ENCODE measurements at places on chromosomes 7 and 10. TPM values are rescaled to one million over a fixed set of nuclear protein-coding genes. Genes with fewer than 3 reads are reported as not detected.

FAM241B gene
- 20.1 TPM for total RNA-seq

COMMD3 gene
- total RNA-seq: 51.1 TPM

RTKN2 gene
- total RNA-seq: 1.4 TPM

ZNF853 gene
- 1.9 TPM for total RNA-seq

AGBL3 gene
- total RNA-seq: 1.1 TPM

SLC29A3 gene
- 13.9 TPM for total RNA-seq

HHEX gene
- total RNA-seq: 15.9 TPM

GNGT1 gene
- total RNA-seq: not detected

TBC1D12 gene
- 4.5 TPM for total RNA-seq

SMURF1 gene
- 24.1 TPM for total RNA-seq

IL15RA gene
- total RNA-seq: 3.6 TPM

TRPV5 gene
- total RNA-seq: not detected

GNAT3 gene
- not detected for total RNA-seq

KLLN gene
- 0.50 TPM for total RNA-seq

MXI1 gene
- 8.1 TPM for total RNA-seq

GSDME gene
- 32.0 TPM for total RNA-seq

RAB19 gene
- total RNA-seq: not detected

C10orf53 gene
- total RNA-seq: not detected

SFRP5 gene
- 1.7 TPM for total RNA-seq

SUGCT gene
- 1.5 TPM for total RNA-seq

CHAT gene
- total RNA-seq: not detected

ARHGAP21 gene
- total RNA-seq: 57.4 TPM

CFAP43 gene
- 0.17 TPM for total RNA-seq

HDAC9 gene
- 0.03 TPM for total RNA-seq

DDIT4 gene
- total RNA-seq: 160 TPM

ADAM22 gene
- total RNA-seq: 0.14 TPM

SPDYE2 gene
- total RNA-seq: not detected

RARRES2 gene
- not detected for total RNA-seq

TMEM72 gene
- total RNA-seq: not detected

CCDC7 gene
- total RNA-seq: 0.68 TPM

SLC26A3 gene
- total RNA-seq: not detected

PRSS1 gene
- total RNA-seq: not detected

ACBD5 gene
- total RNA-seq: 29.3 TPM

AGAP4 gene
- total RNA-seq: 7.5 TPM

All from A549 treated with CpdA at 1 μM for 4 hours (cell line).